Lung (tissue), 17 donors: ENCODE measurements at places on chromosomes 4 and X.

- DNase-seq, result peak; percentile 55
These were observed 832.7 kb upstream of the INTU start for GRCh38 chr4:126799971-126800574.

DNA sequence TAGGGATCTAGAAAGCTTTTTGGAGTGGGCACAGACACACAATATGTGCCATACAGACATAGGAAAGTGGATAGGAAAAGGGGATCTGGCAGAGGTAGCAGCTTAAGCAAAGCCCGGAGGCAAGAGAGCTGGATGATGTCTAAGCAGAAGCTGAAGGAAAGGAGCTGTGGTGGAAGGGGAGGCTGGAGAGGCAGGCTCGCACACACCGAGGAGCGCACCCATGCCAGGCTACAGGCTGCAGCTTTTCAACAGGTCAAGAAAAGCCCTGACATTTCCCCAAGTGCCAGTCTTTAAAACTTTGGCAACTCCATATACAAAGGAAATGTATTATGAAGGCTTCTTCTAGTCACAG lies 67.4 kb downstream of the SOWAHB start:
- DNase-seq, result no peak

DNA sequence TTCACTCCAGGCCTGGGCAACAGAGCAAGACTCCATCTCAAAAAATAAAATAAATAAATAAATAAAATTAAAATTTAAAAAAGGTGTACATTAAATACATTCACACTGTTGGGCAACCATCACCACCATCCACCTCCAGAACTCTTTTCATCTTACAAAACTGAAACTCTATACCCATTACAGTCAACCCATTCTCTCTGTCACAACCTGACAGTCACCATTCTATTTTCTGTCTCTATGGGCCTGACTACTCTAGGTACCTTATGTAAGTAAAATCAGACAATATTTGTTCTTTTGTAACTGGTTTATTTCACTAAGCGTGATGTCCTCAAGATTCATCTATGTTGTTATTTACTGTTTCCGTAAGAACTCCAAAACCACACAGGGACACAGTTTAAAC lies 59.6 kb downstream of the FRYL start:
- no peak for DNase-seq

- no peak for DNase-seq
These were observed 70.8 kb upstream of the PTCHD1 start for GRCh38 chrX:23263892-23264291.
